Fibroblast of pulmonary artery (primary cell): ENCODE measurements at places on chromosomes 2 and 18.
A peak's percentile ranks its signal among the peaks of the same experiment; 100 is the strongest.

- DNase-seq = peak; percentile 3
Observed at GRCh38 chr18:52716973-52717372, 377.0 kb downstream of the DCC start.

DNA sequence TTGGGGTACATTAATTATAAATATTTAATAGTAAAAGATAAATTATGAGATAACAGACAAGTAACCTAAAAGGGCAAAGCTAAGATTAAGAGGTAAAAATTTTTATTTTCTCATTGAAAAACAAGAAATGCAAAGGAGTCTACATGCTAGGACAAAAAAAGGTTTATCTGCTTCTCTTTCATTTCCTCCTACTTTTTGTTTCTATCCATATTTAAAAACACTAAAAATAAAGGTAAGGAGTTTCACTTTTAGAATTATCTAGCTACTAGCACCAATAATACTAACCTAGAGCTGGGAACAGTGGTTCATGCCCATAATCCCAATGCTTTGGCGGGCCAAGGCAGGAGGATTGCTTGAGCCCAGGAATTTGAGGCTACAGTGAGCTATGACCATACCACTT lies 1551.7 kb upstream of the SLC39A10 start:
- no peak for DNase-seq

GRCh38 chr2:220533485-220533884 lies 906.1 kb downstream of the SLC4A3 start:
- DNase-seq = peak; percentile 32

- no peak for DNase-seq
Observed at GRCh38 chr2:175463589-175464310, 282.2 kb upstream of the ATP5MC3 start.

DNA sequence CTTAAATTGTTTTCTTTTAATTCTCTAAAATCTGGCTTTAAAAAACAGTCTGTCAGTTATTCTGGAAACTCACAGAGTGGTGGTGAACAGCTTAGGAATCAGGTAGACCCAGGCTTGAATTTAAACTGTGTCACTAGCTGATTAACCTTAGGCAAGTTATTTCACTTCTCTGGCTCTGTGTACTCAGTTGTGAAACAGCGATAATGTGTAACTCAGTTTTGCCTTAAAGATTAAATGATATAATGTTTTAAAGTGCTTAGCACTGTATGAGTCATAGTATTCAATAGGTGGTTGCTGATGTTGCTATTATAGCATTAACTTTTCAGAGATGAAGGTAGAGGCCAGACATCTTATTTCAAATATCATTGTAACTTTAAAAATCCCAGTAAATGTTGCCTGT lies 40.7 kb downstream of the PKP4 start:
- peak; percentile 39 for DNase-seq

DNA sequence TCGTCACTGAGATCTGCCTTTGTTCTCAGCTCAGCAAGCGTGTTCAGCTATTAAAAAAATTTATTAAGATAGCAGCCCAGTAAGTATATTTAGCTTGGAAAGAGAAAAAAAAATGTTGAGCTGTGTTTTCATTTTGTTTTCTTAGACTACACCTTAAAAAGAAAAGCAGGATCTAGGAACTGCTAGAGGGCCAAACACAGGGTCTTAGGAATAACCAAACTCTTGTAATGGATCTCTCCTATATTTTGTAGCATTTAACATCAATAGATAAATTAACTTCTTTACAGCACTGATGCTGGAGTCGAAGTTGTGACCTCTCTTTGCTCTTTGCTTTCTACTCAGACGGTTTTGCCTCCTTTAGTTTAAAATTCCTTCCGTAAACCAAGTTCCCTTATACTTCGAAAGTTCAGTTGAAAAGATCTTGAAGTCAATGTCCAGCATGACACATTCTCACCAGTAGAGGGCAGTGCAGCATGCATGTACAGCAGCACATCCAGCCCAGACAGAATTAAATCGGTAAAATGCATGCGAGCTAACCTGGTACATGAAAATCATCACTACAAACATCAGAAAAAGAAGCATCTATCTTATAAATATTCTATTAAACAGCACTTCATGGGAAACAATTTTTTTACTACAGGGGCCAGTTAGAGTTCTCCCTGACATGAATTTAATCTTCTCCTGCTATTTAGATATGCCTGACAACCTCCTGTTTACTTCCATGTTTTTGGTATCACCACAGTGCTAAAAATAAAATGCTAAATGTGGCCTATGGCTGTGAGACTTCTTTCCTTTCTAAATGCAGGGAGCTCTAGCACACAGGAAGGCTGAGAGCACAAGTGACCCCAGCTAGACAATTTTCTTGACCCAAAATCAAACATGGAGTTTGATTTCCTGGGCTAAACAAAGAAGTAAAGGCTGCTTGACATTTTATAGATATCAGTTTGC lies 48.2 kb upstream of the MAP3K20 start:
- DNase-seq = peak; percentile 96

DNA sequence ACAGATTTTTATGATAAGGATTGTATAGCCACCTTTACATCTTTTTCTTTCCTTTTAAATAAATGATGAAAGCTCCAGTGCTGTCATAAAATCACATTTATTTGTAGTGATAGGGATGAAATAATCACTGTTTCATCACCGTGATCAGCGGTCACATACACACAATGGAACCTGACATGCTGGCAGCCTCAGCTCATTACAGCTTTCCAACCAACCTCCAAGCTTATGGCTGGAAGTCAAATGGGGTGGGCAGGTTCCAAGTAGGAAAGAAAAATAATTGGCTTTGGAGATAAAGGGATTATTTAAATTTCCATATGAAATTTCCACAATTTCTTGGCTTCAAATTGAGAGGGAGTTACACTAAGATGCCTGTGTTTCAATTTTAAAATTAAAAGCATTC lies 251.3 kb downstream of the PLCL1 start:
- DNase-seq = no peak

GRCh38 chr2:70808983-70809958 lies 11.1 kb downstream of the CLEC4F start:
- no peak for DNase-seq

DNA sequence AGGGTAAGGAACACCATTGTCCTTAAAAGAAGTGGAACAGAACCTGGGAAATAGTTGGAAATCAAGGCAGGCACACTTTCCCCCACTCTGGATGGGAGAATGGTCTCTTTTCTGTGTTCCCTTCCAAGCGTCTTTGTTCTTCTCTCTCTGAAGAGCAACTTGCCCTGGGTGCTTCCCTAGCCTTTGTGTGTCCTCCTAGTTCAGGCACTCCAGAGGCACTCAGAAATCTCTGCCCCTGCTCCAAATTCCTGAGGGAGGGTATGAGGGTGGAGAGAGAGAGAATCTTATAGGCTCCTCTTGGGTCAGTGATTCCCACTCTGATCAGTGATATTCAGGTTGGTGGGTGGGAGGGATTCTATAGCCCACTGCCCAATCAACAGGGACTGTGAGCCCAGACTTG lies 8.8 kb upstream of the SIX2 start:
- DNase-seq = no peak

DNA sequence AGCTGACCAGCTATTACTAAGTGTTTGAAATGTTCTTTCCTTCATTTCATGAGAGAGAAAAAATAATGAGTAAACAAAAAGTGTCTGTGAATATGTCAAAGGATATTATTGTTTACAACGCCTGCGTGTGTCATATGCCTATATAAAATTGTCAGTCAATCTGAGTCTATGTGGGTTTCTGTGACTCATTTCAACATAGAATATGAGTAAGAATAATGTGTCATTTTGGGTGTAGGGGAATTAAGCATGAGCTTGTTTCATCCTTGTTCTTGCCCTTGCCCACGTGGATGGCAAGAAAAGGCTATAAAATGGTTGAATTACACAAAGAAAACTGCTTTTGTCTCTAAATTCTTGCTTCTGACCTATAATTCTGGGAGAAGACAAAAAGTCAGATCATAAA lies 466.0 kb downstream of the PTH2R start:
- DNase-seq = no peak

GRCh38 chr2:44906972-44907371 lies 34.5 kb upstream of the SIX3 start:
- DNase-seq = no peak

DNA sequence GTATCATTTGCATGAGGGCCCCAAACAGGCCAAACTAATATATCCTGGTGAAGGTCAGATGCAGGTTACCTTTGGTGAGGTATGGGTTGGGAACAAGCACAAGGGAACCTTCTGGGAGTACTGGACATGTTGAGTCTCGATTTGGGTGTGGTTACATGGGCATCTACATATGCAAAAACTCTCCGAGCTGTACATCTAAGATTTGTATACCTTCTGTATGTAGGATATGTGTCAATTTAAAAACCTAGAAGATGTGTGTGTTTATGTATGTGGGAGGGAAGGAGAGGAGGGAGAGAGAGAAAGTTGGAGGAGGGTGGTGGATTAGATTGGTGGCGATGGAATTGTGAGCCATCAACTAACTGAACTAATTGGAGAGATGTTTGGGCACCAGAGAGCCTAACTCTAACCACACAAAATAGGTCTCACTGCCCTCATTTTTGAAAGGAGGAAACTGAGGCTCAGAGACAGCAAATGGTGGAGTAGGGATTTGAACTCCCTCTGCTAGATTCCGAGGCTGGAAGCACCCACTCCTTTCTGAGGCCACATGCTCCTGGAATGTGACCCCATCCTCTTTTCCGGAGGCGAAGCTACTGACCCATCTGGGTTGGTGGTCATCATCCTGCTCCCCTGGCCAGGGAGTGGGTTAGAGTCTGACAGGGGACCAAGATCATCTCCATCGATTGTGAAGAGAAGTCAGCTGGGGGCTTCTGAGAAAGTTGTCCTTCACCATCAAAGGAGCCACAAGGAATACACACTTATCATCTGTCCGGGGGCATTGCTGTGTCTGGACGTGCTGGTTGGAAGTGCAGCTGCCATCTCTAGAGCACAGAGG lies 107.3 kb upstream of the MYCN start:
- no peak for DNase-seq

DNA sequence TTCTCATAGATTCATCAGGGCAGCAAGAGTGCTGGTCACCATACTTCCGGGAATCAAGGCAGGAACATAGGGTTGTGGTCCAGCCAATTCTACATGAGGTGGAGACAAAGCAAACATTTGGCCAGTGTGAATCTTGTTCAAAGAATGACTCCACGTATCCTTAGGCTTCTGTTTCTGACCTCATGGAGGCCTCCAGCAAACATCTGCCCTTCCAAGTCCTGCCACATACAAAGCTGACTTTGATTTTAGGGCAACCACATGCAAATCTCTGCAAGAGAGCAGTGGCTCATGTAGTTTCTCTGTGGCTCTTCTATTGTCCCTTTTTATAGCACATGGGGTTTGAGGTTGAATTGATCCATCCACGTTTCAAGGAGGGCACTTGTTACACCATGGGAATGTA lies 132.1 kb upstream of the MMADHC start:
- DNase-seq = no peak

GRCh38 chr2:43160778-43161177 lies 65.6 kb downstream of the ZFP36L2 start:
- no peak for DNase-seq

- DNase-seq = no peak
Observed at GRCh38 chr2:145413261-145414030, 893.5 kb upstream of the ZEB2 start.

DNA sequence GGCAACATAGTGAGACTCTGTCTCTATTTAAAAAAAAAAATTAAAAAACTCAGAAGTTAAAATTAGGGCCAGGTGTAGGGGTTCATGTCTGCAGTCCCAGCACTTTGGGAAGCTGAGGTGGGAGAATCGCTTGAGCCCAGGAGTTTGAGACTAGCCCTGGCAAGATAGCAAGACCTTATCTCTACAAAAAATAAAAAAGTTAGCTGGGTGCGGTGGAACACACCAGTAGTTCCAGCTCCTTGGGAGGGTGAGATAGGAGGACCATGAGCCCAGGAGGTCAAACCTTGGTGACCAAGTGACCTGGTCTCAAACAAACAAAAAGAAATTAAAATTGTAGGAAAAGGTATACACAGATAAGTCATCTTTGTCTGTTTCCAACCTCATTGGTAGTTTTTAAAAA lies 11.3 kb downstream of the TTLL4 start:
- no peak for DNase-seq

GRCh38 chr2:281381-281780 lies 6.5 kb downstream of the ALKAL2 start:
- no peak for DNase-seq

- DNase-seq = no peak
Observed at GRCh38 chr2:5464657-5465056, 227.5 kb upstream of the SOX11 start.

DNA sequence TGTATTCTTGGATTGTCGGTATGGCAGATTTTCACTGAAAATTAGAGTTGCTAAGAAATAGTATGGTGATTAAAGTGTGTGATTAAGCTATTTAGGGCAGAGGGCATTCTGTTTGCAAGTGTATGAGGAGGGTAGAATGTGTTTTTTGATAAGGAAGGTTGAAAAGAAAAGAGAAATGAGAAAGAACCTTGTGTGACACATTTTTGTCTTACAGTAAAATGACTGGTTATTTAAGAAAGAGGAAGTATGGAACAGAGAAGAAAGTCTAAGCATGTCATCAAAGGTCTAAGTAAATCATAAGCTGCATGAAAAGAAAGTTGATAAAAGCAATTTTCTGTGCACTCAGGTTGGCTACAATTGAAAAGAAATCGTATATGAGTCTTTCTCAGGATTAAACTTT lies 5.2 kb upstream of the RSAD2 start:
- no peak for DNase-seq

DNA sequence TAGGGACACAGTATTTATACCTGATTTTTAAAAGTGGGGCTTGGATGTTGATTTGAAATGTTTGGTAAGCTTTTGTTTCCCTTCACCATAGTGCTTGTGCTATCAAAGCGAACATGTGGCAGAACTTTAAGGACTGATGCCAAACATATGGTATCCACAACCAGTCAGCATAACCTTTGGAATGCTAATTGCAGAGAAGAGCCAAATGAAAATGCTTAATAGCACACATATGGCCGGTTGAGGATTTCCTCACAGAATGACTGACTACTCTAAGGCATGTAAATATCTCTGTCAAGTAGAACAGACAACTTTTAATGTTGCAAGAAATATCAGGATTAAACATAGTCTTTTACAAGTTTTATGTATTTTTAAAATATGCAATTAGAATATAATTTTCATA lies 120.9 kb upstream of the COL3A1 start:
- peak; percentile 88 for DNase-seq

DNA sequence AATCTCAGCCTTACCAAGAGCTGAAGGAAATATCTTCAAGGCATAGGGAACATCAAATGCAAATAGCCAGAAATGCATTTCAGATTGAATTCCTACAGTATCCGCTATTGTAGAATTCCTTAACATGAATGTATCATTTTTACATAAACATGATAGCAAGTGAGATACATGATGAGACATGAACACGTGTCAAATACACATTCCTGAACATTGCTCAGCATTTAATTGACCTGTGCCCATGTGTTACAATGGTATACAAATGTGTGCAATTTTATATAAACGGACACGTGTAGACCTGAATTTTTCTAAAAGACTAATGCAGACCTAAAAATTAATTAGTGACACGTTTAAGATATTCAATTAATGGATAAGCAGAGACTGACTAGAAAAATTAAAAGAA lies 133.0 kb upstream of the TLK1 start:
- no peak for DNase-seq

GRCh38 chr2:11155381-11156035 lies at the start of gene SLC66A3:
SLC66A3 (plus strand) TSS chr2:11155467; CDS start chr2:11155547, 80 bp downstream.
- DNase-seq = peak; percentile 90

DNA sequence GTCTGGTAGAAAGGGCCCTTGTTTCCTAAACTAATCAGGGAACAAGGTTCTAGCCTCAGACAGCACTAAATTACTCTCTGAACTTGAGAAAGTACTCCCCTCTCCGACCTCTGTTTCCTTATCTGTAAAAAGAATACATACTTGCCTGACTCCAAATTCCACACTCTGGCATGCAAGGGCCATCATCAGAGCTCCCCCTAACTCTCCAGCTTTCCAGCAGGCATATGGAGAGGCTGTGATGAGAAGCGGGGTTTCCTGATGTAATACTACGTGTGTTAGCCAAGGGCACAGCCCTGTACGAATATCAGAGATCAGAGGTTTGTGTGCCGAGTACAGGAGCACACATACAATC lies 1.8 kb upstream of the EVA1A start:
- DNase-seq = no peak
